Glomerular endothelial cell (primary cell): ENCODE measurements at places on chromosomes 4 and X.

- DNase-seq: no peak
These were observed 127.9 kb downstream of the OR13H1 start for GRCh38 chrX:131671735-131672134.

- no peak for DNase-seq
These were observed 21.8 kb downstream of the CMC4 start for GRCh38 chrX:155048977-155049619.

- DNase-seq: no peak
These were observed 111.3 kb downstream of the TET2 start for GRCh38 chr4:105257817-105258495.

DNA sequence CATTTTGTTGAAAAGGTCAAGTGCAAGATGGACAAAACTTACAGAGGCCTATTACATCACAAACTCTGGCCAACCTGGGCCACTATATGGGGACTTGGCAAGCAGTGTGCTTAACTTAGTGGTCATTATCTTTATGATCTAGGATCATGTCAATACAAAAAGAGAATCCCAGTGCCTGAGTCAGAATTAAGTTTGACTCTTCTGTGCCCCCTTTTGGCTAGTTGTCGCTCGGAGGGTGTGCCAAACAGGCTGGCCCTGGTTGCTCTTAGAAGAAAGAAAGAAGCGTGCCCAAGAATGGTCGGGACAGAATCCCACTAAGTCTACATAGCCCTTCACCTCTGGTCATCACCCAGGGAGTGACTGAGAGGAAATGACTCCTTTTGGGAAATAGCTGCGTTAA is 100.1 kb downstream of the EIF4E start:
- no peak for DNase-seq

GRCh38 chrX:146602246-146602645 is 207.3 kb upstream of the CXorf51B start:
- no peak for DNase-seq

GRCh38 chr4:183861426-183861825 is 43.7 kb upstream of the STOX2 start:
- DNase-seq: no peak

DNA sequence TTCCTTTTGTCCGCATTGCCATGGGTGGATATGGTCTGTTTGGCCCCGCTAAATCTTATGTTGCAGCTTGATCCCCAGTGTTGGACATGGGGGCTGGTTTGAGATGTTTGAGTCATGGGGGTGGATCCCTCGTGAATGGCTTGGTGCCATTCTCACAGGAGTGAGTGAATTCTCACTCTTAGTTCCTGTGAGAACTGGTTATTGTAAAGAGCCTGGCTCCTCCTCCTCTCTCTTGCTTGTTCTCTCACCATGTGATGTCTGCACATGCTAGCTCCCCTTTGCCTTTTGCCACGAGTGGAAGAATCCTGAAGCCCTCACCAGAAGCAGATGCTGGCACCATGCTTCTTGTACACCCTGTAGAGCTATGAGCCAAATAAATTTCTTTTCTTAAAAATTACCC is 22.6 kb upstream of the STBD1 start:
- DNase-seq: no peak

DNA sequence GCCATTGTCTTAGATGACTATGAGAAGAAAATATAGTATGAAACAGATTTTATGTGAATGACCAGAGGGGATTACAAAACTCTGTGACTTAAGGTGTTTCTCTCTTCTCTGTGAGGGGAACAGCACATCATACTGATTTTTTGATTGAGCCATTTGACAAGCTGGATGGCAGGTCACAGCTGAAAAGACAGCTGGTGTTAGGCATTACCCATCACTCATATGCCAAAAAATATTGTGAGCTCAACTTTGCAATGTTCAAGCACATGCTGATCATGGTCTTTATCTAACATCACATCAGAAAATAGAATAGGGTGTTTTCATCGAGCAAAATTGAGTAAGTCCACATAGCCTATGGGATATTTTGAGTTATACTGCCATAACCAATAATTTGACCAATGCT is 86.7 kb upstream of the TECRL start:
- DNase-seq: no peak

DNA sequence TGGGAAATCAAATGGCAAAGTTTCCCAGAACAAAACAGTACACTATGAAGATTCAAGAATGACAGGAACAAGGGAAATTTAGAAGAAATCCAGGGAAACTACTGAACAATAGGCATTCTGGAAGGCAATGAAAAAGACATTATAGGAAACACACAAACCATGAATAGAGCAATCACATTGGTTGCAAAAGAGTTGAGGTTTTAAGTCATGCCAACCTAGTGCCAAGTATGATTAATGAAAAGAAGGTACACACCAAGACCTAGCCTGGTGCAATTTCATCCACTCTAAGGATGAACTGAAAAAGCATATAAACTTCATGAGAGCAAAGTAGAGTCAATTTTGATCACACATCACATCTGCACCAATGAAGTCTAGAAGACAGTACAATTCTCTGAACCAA is 326.9 kb downstream of the PDHA2 start:
- DNase-seq: no peak

DNA sequence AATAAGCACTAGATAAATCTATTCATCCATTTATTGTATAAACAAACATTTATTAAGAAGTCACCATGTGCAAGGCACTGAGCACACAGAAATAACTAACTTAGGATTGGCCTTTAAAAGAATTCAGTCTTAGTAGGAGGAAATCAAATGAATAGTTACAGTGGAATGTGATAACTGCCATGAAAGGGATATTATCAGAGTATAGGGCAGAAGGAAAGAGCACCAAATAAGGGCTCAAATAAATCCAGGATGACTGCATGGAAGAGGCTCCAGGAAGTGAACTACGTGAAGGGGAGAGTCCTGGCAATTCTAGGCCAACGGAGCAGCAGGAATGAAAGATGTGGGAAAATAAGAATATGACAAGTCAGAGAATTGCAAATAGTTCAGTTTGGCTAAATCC is 406.0 kb downstream of the INPP4B start:
- DNase-seq: no peak

DNA sequence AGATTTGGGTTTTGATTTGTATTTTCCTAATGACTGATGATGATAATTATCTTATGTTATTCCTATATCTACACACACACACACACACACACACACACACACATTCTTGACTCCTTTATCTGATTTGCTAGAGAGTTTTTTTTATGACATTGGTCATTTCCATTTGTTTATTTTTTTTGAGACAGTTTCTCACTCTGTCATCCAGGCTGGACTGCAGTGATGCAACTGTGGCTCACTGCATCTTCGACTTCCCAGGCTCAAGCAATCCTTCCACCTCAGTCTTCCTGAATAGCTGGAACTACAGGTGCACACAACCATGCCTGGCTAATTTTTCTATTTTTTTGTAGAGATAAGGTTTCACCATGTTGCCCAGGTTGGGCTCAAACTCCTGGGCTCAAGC is 6.7 kb downstream of the ZNF81 start:
- DNase-seq: no peak

- DNase-seq: no peak
These were observed 39.3 kb downstream of the SRPX start for GRCh38 chrX:38181357-38181756.

- DNase-seq: no peak
These were observed 41.0 kb upstream of the DMD start for GRCh38 chrX:33252306-33252825.

DNA sequence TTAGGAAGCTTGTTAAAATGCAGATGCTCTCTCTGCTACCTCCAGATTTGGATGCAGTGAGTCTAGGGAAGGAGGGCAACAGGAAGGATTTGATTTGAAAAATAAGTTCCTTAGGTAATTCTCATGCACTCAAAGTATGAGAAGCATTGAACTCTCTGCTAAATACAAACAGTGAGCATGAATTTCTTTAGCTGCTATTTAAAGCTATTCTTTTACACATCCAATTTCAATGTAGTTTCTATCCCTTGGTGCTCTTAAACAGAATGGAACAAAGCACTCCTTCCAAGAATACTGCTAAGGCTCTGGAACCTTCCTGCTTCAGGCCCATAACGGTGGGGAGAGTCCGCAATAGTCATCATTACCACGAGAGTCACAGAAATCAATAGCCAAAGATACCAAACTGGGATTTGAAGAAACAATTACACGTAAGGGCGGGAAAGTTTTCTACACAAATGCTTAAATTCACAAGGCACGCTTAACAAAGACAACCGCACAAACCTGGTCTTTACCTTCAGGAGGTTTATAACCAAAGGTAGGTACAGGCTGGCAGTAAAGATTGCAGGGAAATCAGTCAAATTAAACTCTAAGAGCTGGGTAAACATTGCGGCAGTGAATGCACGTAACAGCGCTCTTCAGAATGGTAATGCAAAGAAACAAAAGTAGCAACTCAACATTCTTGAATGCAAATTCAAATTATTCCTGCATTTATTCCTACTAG is 123.2 kb upstream of the NAP1L5 start:
- DNase-seq: no peak

GRCh38 chr4:185682236-185682635 is 129.8 kb downstream of the SORBS2 start:
- no peak for DNase-seq

DNA sequence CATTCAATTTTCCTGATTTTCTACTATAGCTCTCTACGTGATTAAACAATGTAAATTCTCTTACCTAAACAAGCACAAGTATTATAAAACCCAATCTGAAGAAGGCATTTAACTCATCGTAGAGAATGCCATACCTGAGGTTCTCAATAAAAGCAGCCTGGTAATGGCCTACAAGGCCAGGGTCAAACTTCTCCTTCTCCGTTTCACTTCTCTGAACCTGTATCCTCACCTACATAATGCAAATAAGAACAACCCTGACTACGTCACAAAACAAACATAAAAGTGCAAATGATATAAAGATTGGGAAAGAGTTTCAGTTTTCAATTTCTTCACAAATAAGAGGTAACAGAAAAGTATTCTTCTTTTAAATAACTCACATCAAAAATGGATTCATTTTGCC is 55.6 kb upstream of the STS start:
- DNase-seq: no peak

DNA sequence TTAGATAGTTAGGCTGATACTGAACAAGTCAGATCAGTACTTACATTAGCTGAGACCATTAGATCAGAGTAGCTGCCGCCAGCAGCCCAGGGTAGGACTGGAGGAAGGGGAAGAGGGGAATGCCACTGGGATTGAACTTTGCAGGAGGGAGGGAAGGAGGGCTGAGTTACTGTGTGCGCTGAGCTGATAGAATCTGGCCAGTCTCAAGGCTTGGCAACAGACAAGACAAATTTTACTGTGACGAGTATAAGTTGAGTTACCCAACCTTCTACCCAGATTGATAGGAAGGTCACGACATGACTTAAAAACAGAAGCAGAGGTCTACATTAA is 372.1 kb downstream of the OPHN1 start:
- no peak for DNase-seq

DNA sequence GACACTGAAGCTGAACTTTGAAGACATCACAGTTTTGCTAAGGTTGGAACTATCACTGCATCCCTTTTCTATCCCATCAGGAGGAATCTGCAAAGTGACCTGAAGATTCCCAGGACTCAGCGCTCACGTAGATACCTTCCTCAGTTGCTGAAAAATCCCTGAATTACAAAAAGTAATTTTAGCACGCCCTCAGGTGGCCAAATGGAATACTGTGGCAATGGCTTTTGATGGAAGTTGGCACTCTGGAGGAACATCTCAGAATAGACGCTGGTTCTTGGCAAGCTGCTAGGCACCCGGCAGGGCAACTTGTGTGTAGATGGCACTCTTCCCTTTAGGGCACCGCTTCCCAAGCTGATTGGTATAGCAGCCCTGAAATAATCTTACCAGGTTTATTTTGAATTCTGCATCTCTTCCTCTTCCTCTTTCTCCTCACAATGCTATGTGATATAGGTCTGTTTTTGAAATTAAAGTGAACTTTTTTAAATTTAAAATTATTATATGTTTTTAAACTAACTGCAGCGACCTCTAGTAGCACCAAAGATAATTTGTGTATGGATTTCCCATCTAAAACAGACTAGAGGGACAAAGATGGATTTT is 16.3 kb upstream of the ESX1 start:
- DNase-seq: peak; percentile 9

GRCh38 chr4:138833974-138834373 is 181.6 kb upstream of the NOCT start:
- no peak for DNase-seq

GRCh38 chr4:121143131-121143530 is 21.0 kb downstream of the TNIP3 start:
- DNase-seq: no peak

DNA sequence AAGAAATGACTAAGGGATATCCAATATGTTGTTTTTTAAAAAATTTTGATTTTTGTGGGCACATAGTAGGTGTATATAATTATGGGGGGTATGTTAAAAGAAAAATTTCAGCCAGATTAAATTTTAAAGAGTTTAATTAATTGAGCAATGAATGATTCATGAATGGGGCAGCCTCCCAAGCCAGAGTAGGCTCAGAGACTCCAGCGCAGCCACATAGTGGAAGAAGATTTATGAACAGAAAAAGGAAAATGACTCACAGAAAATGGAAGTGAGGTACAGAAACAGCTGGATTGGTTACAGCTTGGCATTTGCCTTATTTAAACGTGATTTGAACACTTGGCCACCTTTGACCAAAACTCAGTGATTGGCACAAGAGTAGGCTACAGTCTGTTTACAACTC is 91.7 kb downstream of the SPATA18 start:
- no peak for DNase-seq

DNA sequence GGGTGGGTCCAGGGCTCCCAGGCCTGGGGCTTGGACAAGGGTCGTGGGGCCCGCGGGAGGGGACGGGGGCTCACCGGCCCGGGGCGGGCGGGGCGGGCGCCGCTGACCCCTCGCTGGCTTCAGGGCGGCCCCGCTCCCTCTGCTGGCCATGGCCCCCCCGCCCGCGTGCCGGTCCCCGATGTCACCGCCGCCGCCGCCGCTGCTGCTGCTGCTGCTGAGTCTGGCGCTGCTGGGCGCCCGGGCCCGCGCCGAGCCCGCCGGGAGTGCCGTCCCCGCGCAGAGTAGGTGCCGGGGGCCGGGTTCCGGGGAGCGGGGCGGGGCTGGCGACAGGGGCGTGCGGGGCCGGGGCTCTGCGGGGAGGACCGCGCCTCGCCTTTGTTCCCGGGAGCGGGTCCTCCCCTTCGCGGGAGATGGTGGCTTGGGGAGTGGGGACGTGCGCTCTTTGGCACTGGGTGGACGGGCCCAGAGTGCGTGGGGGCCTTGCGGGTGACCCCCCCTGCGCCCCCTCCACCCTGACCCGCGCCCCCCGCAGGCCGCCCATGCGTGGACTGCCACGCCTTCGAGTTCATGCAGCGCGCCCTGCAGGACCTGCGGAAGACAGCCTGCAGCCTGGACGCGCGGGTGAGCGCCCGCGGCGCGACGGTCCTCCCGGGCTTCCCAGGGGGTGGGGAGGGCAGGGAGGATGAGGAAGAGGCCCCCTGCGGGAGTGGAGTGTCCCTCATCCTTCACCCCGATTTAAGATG is 16.8 kb upstream of the NAT8L start:
- DNase-seq: no peak

GRCh38 chr4:6781113-6781512 is 1.4 kb upstream of the KIAA0232 start:
- no peak for DNase-seq
